ENCODE measurements at places on chromosomes 2 and 18.

- no peak for DNase-seq
Observed at GRCh38 chr2:113217455-113218282, 43.9 kb downstream of the PSD4 start.

DNA sequence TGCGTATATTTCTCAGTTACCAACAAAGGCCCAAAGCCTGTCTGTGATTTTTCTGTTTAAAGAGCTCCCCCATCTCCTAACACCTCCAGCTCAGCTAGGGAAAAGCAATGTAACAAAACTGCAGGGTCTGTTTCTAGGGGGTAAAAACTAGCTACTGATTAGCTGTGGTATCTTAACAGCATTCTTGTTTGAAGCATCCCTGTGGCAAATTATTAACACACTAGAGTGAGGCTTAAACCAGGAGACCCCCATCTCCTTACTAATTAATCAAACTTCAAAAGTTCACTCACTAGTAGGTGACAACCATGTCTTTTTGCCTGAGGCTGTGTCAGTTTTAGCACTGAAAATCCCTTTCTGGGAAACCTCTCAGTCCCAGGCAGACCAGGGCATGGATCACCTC, 186.2 kb upstream of the PARD3B start:
- DNase-seq: no peak

- DNase-seq: no peak
Observed at GRCh38 chr2:60309336-60309735, 244.1 kb downstream of the BCL11A start.

DNA sequence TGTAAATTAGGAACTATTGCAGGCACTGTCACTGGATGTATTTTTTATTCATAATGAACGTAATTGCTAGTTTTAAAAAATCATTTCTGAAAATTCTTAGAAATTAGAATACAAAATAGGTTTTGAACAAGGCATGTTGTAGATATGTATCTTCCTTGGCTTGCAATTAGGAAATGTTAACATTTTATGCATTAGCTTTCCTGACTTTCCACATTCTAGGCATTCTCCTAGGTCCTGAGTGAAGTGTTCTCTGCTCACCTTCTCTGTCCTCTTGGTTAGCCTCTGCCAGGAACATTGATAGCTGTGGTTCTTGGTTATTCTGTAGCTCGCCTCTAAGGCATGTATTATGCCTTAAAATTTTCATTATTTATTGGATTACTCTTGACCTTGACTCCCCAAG, 130.3 kb downstream of the FHOD3 start:
- DNase-seq: no peak

DNA sequence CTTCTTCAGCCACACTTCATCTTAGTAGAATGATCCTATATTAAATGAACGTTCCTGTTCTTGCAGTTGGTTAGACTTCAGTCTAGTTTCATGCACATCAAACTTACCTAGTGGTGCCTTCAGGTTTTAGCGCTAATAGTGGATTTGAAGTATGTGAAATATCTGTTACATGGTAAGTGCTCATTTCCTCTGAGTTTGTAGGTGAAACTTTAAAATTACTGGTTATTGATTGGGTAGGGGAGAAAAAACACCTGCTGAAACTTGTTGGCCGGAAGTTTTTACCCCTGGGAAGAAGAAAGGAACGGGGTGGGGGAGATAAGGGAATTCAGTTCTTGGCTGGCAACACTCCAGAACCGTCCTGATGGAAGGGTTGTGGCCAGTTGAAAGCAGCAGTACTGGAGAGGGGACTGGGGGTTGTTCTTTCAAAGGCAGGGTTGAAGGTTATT, 112.8 kb downstream of the SPTBN1 start:
- no peak for DNase-seq

DNA sequence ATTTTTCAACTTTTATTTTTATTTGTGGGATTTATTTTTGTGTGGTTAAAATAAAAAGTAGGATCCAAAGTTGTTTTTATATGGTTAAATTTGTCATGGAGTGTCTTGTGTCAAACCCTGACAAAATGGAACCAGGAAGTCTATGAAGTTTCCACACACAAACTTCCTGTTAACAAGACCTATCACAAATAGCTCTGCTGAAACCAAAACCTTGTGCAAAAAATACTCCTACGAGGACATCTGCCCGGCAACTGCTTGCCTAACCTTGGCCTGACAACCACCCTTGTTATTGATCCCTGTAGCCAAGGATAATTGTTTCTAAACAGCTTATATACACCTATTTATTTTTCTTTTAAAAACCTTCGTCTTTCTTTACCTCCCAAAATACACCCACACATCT, 389.6 kb downstream of the TRIB2 start:
- no peak for DNase-seq

GRCh38 chr2:106065268-106065982, 128.7 kb downstream of the UXS1 start:
- DNase-seq: no peak

DNA sequence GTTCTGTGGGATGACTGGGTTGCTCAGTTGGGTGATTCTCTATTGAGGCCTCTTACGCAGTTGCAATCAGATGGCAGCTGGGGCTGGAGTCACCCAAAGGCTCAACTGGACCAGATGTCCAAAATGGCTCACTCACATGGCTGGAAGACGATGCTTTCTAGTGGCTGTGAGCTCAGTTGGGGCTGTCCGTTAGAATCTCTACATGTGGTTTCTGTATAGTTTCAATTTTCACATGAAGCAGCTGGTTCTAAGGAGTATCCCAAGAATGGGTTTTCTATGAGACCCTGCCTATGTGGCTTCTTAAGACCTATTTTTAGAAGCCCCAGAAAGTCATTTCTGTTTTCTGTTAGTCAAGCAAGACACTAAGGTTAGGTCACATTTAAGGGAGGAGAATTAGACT, 4.4 kb downstream of the XRCC5 start:
- DNase-seq: no peak

DNA sequence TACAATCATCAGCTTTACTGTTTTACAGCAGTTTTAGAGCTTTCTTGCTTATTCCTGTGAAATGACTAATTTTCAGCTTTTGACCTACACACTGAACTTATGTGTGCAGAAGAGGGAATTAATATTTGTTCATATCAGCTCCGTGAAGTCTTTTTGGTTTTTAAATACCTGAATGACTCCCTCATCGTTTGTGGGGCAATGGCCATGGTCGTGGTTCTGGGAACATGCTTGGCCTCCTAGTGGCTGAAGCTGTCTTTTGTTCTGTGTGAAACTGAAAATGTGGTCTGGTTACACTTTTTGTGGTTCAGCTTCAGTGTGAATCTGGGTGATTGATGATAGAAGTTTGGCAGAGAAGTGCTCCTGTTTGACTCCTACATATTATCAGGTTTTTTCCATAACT, 408.1 kb downstream of the THSD7B start:
- DNase-seq: no peak

DNA sequence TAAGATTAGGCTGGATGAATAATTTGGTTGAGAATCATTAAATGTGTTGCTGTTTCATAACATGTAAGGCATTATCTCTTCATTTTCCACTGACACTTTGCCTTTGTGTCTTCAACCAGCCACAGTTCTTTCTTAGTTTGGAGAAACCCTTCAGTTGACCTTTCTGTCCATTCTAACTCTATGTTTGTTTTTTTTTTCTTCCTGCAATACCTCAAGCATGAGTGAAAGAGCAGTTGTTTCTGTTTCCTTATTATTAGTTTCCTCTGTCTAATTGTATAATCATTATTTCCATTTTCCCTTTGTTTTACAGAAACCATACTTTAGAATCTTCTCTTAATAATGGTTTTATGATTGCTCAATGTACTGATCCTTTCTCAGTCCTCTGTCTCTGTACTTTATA, 25.6 kb downstream of the HADHB start:
- DNase-seq: no peak

- DNase-seq: peak; percentile 56
Observed at GRCh38 chr2:233440714-233441113, 86.4 kb downstream of the DGKD start.

GRCh38 chr2:206533977-206534376, 90.6 kb downstream of the ADAM23 start:
- DNase-seq: no peak

DNA sequence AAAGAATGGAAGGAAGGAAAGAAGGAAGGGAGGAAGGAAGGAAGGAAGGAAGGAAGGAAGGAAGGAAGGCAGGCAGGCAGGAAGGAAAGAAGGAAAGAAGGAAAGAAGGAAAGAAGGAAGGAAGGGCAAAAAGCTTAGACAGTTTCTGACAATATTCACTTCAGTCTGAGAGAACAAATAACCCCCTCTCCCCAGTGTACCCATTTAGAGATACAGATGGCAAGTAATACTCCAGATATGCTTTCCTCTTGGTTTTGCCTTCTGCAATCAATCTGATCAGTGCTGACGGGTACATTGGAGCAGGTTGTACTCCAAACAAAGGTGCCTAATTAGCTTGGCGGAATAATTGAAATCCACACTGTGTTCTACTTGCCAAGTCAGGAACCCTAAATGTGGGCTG, 534.6 kb upstream of the TMEFF2 start:
- no peak for DNase-seq

GRCh38 chr2:241125626-241126025, 23.5 kb upstream of the MTERF4 start:
- DNase-seq: no peak

DNA sequence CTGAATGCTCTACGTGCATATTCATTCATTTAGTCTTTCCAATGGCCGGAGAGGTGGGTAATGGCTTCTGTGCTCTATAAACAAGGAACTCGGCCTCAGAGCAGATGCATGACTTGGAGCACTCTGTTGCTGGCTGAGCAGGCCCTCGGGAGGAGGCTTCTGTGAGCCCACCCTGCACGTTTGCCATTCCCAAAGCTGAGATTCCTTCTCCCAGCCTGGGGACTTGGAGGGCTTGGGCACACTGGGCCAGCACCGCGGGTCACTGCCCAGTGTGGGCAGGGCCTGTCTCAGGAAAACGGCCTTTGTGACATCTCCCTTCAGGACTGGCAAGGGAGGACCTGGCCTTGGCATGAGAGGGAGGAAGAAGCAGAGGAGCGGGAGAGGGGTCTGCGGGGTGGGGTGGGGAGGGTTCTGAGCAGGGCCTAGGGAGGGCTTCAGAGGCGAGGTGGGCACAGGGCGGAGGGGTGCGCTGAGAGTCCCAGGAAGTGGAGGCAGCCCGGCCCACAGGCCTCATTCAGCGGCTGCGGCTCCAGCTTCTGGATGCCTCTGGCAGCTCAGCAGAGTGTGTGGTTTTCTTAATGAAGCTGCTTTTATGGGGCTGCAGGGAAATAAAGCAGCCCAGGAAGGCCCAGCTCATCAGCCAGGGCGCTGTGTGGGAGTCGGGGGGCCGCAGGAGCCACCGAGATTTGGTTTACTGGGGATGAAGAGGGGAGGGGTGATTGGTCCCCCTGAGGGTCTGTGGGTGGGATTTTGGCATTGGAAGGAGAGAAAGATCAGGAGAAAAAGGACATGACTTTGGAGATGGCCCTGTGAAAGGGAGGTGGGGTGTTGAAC, 51.7 kb upstream of the OTOF start:
- DNase-seq: peak; percentile 47

- peak; percentile 49 for DNase-seq
Observed at GRCh38 chr2:30272761-30273573, 41.6 kb downstream of the LBH start.

- DNase-seq: no peak
Observed at GRCh38 chr18:72672364-72673184, 128.4 kb upstream of the CBLN2 start.

GRCh38 chr2:222805591-222806304, 55.1 kb upstream of the ACSL3 start:
- no peak for DNase-seq

DNA sequence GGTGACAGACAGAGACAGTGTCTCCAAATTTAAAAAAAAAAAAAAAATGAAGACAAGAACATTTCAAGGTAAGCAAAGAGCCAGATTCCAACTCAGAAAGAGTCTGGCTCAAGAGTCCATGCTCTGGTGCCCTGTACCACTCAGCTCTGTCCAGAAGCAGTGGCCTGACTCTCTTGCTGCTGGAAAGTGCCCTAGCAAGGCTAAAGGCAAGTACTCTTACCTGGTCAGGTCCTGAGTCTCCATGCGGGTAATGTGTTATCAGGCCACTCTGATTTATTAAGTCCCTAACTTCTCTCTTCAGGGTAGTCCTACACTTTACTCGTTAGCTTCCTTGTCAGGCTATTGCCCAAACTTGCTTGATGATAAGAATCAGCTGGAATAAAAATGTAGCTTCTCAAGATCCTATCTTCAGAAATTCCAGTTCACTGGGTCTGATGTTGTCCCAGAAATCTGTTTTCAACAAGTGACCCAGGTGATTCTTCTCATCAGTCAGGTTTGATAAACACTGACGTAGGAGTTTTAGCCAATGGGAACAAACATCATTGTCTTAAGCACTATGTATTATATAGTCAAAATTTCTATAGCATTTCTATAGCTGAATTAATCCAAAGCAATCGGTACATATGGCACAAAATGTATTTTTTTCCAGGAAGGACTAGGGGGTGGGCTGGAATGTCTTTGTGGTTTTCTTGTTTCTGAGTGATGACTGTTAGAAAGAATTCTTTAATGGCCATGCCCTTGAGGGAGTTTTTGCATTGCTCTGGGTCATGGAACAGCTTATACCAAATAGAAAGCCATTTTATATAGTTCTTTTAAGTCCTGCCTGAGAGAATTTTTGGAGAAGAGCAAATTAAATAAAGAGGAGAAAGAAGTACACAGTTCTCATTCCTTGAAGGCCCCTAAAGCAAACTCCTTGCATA, 139.9 kb upstream of the DNMT3A start:
- DNase-seq: no peak

- DNase-seq: no peak
Observed at GRCh38 chr18:39846265-39846664, 2108.8 kb upstream of the PIK3C3 start.

DNA sequence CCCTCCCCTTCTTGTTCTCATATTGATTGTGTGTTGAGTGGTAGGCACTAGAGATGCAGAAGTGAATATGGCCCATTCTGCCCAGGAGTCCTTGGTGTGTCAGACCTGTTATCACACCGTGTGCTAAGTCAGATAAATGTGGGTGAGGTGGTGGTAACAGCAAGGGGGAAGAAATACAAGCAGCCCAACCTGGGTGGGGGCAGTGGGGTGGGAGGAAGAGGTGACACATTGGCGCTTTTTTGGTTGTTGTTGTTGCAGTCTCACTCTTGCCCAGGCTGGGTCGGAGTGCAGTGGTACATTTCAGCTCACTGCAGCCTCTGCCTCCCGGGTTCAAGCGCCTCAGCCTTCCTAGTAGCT, 12.8 kb downstream of the B3GNT2 start:
- DNase-seq: no peak

DNA sequence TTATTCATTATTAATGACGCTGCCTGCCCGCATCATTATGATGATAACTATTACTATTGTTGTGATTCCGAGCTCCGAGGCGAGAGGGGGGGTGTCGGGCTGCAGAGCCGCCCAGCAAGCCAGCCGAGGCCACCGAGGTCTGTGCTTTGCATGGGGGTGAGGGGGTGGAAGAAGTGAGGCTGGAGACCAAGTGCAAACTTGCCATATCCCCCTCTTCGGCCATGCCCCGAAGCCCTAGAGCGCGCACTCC, 3.6 kb downstream of the BCL11A start:
- DNase-seq: no peak

- DNase-seq: no peak
Observed at GRCh38 chr2:46029332-46029811, 267.8 kb upstream of the EPAS1 start.

- DNase-seq: no peak
Observed at GRCh38 chr2:16791496-16791895, 125.9 kb upstream of the CYRIA start.

- DNase-seq: no peak
Observed at GRCh38 chr2:23632386-23632785, 247.4 kb downstream of the KLHL29 start.

GRCh38 chr2:27356056-27356381, 545 bp downstream of the GTF3C2 start:
- no peak for DNase-seq
